ENCODE measurements at places on chromosomes 3 and 15.
A peak's percentile ranks its signal among the peaks of the same experiment; 100 is the strongest.

GRCh38 chr3:149384167-149384566 is 6.7 kb upstream of the TM4SF1 start:
- no peak for DNase-seq

- DNase-seq, result no peak
Measured at GRCh38 chr3:142987080-142987700, 14.2 kb upstream of the U2SURP start.

DNA sequence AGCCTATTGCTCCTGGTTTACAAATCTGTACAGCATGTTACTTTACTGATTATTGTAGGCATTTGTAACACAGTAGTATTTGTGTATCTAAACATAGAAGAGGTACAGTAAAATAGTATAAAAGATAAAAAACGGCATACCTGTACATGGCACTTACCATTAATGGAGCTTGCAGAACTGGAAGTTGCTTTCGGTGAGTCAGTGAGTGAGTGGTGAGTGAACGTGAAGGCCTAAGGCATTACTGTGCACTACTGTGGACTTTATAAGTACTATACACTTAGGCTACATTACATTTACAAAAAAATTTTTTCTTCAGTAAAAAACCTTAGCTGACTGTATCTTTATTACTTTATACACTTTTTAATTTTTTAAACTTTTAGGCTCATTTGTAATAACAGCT is 90.9 kb downstream of the RAP2B start:
- DNase-seq, result no peak

GRCh38 chr3:37249717-37250116 is 75.3 kb upstream of the LRRFIP2 start:
- DNase-seq, result no peak

GRCh38 chr3:177742273-177742672 is 545.0 kb upstream of the TBL1XR1 start:
- no peak for DNase-seq

DNA sequence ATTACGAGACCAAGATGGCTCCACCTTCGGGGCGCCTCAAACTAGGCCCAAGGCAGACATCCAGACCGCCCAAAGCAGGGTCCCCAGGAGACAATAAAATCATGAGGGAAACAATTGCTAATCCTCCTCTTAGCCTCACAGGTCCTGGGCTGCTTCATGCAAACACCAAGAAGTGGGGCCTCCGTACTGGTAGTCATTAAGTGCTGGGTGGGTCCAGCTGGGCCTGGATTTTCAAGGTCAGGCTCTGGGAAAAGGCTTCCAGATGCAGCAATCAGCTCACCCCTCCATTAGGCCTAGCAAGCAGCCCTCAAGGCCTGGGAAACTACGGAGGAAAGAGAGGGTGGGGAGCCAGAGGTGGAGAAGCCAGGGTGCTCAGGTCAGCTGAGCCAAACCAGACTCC is 634 bp downstream of the FBXL22 start:
- DNase-seq, result no peak

- no peak for DNase-seq
Measured at GRCh38 chr15:95742836-95743235, 587.7 kb upstream of the NR2F2 start.

- DNase-seq, result no peak
Measured at GRCh38 chr15:73986055-73986775, 5.9 kb downstream of the STOML1 start.

DNA sequence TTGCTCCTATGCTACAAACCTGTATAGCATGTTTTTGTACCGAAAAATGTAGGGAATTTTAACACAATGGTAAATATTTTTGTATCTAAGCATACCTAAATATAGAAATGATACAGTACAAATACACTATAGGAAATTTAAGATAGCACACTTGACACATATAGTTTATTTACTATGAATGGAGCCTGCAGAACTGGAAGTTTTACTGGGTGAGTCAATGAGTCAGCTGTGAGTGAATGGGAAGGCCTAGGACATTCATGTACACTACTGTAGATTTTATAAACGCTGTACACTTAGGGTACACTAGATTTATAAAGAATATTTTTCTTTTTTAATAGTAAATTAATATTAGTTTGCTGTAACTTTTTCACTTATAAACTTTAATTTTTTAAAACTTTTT is 707.7 kb upstream of the EPHA6 start:
- no peak for DNase-seq

DNA sequence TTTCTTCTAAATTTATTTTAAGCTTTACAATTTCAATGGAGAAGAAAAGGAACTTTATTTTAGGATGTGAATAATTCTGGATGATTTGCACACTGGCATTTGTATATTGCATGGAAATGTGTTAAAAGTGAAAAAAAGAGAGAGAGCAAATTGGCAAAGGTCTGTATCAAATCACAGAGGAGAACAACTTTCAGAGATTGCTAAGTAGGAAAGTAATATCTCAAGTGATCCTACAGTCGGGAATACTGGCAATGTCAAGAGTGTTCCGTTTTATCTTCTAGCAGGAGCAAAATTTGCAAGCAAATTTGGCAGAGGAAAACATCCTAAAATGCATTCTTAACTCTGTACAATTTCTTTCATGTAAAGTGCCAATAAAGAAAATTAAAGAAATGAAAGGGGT is 97.1 kb upstream of the TMC3 start:
- DNase-seq, result no peak

DNA sequence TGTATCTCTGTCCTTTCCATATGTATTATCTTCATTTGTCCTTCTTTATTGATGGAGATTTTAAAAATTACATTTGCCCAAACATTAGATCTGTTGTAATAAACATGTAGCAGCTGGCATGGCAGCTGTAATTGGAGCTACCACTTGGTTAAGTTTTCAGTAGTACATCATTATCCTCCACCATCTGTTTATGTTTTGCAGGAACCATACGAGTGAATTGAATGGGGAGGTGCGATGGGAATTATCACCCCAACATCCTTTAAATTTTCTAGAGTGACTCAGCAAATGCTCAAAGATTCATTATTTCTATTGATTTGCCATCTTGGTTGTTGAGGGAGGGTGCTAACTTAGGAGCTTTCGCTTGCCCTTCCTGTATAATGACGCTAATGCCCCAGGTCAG is 32.6 kb upstream of the NOX5 start:
- DNase-seq, result no peak

DNA sequence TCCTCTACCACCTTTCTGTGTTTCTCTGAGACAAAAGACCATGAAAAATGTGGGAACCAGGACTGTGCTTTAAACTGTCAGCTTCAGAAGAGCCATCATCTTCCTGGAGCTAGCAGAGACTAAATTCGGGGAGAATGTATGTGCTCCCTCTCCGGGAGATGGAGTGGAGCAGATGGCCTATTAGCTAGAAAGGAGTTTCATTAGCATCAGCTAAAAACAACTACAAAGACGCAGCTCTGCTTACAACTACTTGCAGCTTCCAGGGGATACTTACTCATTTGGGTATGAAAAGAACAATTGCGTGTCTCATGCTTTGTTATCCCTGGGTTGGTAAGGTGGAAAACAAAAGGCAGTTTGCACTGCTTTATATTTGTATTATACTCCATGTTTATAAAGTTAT is 159.6 kb downstream of the MFSD1 start:
- DNase-seq, result no peak

- DNase-seq, result peak; percentile 9
Measured at GRCh38 chr15:70196372-70197316, 98.9 kb upstream of the TLE3 start.

DNA sequence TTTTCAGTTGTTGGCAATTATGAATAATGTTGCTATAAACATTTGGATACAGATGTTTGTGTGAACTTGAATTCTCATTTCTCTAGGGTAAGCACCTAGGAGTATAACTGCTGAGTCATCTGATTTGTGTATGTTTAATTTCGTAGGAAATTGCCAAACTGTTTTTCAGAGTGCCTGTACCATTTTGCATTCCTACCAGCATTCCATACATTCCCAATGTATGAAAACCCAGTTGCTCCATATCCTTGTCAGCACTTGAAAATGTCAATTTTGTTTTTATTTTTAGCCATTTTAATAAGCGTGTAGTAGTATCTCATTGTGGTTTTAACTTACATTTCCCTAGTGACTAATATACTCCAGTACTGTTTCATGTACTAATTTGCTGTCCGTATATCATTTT is 98.5 kb upstream of the TSC22D2 start:
- no peak for DNase-seq

- no peak for DNase-seq
Measured at GRCh38 chr3:148953094-148953493, 38.2 kb upstream of the GYG1 start.

DNA sequence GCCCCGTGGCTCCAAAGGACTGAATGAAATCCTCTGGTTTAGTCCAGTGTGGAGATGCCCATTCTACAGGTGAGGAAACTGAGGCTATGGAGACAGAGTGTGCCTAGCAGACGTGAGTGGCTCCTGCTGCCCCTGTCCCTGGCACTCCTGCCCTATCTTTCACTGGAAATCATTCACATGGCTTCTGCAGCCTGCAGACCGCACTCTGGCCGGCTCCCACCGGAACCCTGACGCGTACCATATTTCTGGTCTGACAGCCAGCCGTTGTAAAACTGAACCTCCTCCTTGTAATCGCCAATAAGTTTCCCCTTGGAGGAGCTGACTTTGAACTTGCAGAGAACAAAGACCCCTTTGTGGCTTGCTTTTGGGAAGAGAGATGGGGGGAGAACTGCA is 136.5 kb downstream of the CHSY1 start:
- no peak for DNase-seq

DNA sequence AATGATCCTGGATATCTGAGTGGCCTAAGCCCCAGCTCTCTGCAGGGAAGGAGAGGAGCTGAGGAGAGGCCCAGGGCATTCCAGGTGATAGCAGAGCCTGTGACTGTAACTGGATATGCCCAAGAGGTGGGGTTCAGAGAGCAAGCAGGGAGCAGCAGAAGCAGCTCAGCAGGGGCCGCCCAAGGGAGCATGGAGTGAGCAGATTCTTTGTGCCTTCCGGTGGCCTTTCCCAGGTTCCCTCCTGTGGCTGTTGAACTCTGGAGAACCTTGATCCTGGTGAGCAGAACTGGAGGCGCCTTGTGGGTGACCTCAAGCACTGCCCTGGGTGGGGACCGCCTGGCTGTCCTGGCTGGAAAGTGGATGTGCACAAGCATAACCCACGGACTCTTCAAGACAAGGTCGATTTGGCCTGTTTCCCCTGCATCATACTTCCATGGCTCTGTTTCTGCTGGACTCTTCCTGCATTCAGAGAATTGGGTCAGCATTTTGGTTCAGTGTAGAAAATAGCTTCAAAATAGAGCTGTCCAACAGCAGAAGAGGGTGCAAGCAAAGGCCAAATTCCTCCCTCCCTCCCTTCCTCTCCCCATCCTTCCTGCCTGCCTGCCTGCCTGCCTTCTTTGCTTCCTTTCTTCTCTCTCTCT is 76.1 kb downstream of the ARNT2 start:
- DNase-seq, result no peak

DNA sequence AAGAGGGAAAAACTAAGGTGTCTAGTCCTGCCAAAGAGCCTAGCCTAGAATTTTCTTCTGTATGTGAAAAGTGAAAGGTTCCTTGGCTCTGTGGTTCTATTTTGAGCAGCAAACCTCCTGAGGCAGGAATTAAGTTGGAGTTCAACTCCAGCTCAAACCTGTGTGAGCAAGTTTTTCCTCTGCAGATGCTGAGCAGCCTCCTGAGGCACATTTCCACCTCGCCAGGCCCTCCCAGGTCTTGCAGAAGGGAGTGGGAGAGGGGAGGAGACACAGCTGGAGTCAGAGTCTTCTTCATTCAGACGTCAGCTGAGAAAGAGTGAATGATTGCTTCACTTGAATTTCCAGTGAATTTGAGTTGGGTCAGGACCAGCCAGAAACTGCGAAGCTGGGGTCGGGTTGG is 69.5 kb upstream of the ETV5 start:
- no peak for DNase-seq

DNA sequence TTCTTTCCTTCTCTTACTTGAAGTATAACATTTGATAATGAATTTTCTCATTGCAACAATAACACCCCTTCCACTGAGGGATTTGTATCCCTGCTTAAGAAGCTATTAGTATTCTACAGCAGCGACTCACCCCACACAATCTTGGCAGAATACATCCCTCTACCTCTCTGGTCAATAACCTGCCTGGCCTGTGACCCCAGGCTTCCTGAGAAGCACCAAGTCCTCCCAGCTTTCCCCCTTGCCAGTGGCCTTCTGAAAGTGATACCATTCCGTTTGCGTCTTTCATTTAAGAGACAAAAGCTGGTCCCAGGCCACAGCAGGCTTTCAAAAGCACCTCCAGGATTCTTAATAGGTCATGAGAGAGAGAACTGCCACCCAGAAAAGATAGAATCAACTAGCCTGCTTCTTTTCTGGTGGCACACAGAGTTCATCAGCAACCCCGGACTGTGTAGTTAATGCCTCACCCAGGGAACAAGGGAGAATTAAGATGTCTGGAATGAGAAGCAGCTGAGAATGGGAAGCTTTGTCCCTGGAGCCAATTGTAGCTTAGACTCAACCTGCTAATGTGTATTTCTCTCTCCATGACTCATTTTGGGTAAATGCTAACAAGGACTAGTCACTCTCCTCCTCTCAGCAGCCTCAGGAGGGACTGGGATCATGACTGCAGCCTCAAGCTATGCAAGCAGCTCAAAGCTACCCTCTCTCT is 101.0 kb upstream of the CPNE4 start:
- DNase-seq, result no peak

DNA sequence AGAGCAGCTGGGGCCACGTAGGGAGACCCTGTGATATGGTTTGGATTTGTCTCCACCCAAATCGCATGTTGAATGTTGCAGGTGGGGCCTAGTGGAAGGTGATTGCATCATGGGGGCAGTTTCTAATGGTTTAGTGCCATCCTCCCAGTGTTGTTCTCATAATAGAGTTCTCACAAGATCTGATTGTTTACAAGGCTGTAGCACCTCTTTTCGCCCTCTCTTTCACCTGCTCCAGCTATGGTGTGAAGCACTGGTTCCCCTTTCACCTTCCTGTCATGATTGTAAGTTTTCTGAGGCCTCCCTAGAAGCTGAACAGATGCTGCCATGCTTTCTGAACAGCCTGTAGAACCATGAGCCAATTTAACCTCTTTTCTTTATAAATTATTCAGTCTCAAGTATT is 198.9 kb upstream of the CBLB start:
- DNase-seq, result no peak

GRCh38 chr3:13750731-13751130 is 129.1 kb downstream of the WNT7A start:
- no peak for DNase-seq

- no peak for DNase-seq
Measured at GRCh38 chr3:16529264-16529663, 15.8 kb upstream of the RFTN1 start.

GRCh38 chr15:84832448-84833040 is 15.4 kb downstream of the ALPK3 start:
- no peak for DNase-seq

- DNase-seq, result no peak
Measured at GRCh38 chr3:32373844-32374243, 17.8 kb upstream of the CMTM7 start.
